Stimulated activated CD4-positive, alpha-beta T cell treated with anti-CD3 and anti-CD28 coated beads, Interleukin-12 subunit alpha, Interleukin-12 subunit beta, amount 100 ng/mL, for 48 hours (primary cell): ENCODE measurements at places on chromosomes 12 and 14.

DNA sequence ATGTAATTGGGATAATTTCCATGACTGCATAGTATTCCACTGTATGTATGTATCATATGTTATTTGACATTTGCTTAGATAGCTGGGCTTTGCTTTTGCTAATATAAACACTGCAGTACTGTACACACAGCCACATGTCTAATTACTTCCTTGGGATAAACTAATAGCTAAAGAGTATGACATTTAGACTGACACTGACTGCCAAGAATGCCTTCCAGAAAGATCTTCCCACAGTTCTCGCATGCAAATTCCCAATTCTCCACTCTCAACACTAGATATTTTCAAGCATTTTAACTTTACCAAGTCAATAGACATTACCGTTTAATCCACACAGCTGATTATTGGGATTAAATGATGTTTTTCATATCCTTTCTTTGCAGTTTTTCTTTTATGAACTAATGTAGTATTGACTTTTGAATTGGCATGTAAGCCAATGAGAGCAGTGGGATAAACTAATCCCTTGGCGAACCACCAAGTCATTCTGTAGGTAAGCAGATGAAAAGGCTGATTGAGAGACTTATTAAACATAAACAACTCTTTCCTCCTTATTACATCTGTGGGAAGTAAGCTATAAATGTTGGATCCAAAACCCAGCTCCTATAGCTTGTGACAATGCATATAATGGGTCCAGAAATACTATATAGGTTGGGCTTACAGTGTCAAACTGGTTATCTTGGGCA lies 55.5 kb downstream of the STON2 start:
- DNase-seq = no peak

GRCh38 chr14:95482627-95483308 lies 33.7 kb downstream of the SYNE3 start:
- no peak for DNase-seq

DNA sequence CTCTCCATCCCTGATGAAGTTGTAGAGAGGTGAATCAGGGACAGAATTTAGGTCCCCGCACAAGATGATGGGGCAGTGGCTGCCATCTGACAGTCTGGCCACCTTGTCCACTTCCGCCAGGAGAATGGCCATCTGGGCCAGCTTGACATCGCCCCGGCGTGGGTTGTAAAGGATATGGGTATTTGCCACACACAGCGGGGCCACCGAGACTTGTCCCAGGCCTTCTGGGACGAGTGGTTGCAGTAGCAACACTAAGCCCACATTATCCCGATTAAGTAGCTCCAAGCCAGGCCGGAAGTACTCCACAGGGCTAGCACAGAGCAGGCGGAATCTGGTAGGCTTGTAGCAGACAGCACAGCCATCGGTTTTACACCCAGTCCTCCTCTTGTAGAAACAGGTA lies 6.2 kb downstream of the ANGEL1 start:
- DNase-seq = no peak

DNA sequence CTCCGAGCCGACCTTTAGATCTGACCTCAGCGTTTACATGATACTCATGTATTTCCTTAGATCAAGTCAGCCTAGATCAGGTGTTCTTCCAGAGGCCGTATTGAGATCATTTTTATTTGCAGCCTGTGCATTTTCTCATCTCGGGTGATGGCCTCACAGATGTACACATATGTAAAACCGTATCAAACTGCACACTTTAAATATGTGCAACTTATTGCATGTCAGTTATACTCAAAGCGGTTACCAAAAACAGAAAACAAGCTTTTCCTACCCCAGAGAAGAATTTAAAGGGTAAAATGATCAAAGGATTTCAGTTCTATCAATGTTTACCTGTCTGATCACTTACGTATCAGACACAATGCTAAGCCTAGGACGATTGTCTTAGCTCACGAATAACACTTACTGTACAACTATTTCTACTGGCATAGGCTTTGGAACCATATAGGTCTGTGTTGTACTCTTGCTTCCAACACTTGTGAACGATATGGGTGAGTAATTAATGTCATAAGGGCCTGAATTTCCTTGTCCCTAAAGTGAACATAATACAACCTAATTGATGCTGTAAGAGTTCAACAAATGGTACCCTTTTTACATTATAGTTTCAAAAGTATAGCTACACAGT lies 628 bp upstream of the LLPH start:
- no peak for DNase-seq

- peak; percentile 15 for DNase-seq
These were observed 11.1 kb downstream of the ACTN1 start for GRCh38 chr14:68968051-68968450.
